Left ventricle myocardium inferior (tissue), 1 donor: ENCODE measurements at places on chromosomes 12 and 14. TPM values are rescaled to one million over a fixed set of nuclear protein-coding genes. Genes with fewer than 3 reads are reported as not detected.

The TSPAN8 gene
- total RNA-seq: 0.41 TPM

The ZFC3H1 gene
- 18.3 TPM for total RNA-seq

The C12orf50 gene
- total RNA-seq: not detected

DNA sequence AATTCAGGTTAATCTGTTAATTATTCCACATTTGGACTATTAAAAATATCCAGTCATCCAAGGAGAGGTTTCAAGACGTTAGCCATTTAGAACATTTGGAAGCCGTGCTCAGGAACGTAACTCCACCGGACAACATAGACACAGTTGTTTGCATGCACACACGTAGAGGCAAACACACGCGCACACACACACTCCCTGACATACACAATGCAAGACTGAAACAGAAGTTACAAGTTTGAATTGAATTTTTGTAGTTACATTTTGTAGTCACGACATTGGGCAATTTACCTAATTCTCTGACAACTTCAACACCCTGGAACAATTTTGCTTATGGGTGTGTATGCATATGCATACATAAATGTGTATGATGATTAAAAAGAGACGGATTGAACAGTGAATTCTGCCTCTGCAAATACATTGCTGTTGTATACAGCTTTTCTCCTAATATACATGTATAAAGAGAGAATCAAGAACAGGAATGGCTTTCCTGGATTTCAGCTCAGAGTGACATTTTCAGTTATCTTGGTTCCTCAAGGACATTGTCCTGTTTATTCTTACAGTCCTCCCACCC is 298.8 kb downstream of the LRFN5 start:
- no peak overlapping the region for H3K27ac ChIP-seq
- DNase-seq: no peak
- H3K4me3 ChIP-seq: no peak overlapping the region

DNA sequence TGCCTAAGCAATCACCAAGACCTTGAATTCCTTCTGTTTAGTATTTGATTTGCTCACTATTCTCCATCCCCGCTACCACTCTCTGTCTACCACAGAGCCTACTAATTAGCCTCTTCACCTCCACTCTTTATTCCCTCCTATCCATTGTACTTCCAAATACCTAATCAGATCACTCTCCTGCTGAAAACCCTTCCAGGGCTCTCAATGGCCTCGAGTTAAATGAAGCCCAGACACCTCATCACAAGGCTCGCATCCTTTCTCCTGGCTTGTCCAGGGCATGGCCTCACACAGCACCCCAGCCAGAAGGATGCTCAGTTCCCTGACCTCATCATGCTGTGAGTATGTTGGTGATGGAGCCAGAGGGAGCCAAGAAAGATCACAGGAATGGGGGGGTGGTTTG is 71.4 kb upstream of the PRMT8 start:
- H3K4me1 ChIP-seq: peaks cover 10% of the 10 kb centered on the region
- H3K27me3 ChIP-seq: peaks cover 70% of the 10 kb centered on the region
- H3K27ac ChIP-seq: no peak overlapping the region
